ENCODE measurements at places on chromosomes 1 and 21.

- peak overlapping the region; percentile 93 for H3K27ac ChIP-seq
- no peak overlapping the region for H3K4me3 ChIP-seq
- no peaks in the 10 kb centered on the region for H3K36me3 ChIP-seq
- no peaks in the 10 kb centered on the region for H3K27me3 ChIP-seq
- peaks cover 29% of the 10 kb centered on the region for H3K4me1 ChIP-seq
These were observed 40.1 kb upstream of the CXADR start for GRCh38 chr21:17472592-17473271.

DNA sequence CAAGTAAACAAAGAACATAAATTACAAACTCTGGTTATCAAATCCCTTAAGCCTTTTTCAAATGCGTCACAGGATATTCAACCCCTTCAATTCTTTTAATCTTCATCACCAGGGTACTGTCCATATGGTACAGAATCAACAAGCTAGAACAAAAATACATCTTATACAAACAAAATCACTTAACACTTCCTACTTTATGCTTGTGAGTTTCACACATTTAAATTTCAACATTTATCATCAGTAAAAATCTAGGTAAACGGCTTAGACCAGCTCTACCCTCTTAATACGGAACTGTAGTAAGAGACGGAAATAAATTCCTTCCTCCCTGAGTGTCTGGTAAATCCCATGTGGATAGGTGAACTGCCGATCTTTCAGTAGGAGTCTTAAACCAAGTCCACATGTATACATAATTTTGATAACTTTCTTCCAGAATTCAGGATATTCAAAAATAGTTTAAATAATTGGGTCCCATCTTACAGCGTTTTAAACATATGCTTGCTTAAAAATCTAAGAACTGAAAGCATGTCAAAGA, 1.0 kb downstream of the CCDC181 start:
- H3K36me3 ChIP-seq, result no peaks in the 10 kb centered on the region
- H3K27me3 ChIP-seq, result peaks cover 12% of the 10 kb centered on the region
- no peak overlapping the region for H3K27ac ChIP-seq

GRCh38 chr1:112866151-112866550, 89.8 kb downstream of the SLC16A1 start:
- H3K4me1 ChIP-seq, result peaks cover 10% of the 10 kb centered on the region
- no peak overlapping the region for H3K4me3 ChIP-seq
- no peaks in the 10 kb centered on the region for H3K27me3 ChIP-seq
- no peak for DNase-seq

GRCh38 chr21:34035619-34036354, 37.6 kb upstream of the MRPS6 start:
- no peaks in the 10 kb centered on the region for H3K27me3 ChIP-seq
- no peaks in the 10 kb centered on the region for H3K36me3 ChIP-seq
- peaks cover 11% of the 10 kb centered on the region for H3K4me1 ChIP-seq
- DNase-seq, result no peak
- H3K4me3 ChIP-seq, result no peak overlapping the region
- no peak overlapping the region for H3K27ac ChIP-seq

- no peak overlapping the region for H3K4me3 ChIP-seq
- no peaks in the 10 kb centered on the region for H3K27me3 ChIP-seq
- H3K36me3 ChIP-seq, result peaks cover 3% of the 10 kb centered on the region
- peak; percentile 85 for DNase-seq
These were observed 47.8 kb downstream of the SKI start for GRCh38 chr1:2275796-2276536.
